ENCODE measurements at places on chromosomes 1 and 21.

DNA sequence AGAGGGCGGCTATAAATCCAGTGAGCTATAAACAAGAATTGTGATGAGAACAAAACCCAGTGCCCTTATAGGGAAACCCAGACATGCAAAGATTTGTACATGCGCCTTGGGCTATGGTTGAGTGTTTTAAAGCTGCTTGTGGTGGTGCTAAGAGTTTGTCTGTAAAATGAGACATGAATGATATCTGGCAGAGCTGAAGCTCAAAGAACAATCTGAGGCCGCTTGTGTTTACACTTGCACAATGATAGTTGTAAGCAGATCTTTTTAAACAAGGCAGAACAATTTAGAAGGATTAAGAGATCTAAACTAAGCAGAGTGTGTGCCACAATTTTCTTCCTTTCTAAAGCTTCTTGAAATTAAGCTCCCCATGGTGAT is 80.4 kb upstream of the ADAMTS5 start:
- no peak for DNase-seq

DNA sequence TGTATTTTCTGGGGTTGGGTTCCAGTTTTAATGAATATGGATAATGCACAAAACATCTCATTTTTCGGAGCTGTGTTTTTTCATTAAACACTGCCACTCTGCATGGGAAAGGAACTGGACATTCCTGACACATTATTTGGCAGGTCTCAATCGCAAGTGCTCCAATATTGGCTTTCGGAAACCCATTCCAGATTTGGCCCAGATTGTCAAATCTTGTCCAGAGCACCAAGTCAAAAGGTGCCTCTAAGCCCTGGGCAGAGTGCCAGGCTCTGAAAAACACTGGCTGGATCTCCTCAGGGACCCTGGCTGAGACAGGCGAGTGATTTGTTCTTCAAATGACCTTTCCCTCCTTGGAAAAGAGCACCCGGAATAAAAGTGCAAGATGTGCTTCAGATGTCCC is 68.4 kb upstream of the MRPS6 start:
- DNase-seq, result no peak

DNA sequence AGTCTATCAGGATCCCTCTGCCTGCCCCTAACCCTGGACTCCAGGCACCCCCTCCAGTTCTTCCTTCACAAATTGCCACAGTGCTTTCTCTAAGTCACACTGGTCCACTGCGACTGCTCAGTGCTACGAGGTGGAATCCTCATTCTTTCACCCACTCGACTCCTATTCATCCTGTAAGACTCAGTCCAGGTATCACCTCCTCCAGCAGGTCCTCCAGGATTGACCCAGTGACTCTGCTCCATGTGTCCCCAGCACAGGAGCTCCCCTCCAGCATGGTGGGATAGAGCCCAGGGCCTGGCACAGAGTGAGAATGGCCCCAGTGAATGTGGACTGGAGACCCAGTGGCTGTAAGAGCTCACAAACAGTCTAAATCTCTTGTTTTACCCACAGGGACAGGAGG is 45.5 kb upstream of the WNT4 start:
- DNase-seq, result no peak

DNA sequence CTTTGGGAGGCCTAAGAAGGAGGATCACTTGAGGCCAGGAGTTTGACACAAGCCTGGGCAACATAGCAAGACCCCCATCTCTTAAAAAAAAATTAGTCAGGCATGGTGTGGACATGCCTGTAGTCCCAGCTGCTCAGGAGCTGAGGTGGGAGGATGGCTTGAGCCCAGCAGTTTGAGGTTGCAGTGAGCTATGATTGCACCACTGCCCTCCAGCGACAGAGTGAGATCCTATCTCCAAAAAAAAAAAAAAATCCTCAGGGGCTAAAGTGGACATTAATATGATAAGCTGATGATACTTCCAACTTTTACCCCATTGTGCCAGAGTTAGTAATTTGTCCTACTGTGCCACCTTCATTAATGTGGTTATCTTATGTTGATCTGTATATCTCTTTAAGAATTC is 327.8 kb upstream of the FMN2 start:
- no peak for DNase-seq

DNA sequence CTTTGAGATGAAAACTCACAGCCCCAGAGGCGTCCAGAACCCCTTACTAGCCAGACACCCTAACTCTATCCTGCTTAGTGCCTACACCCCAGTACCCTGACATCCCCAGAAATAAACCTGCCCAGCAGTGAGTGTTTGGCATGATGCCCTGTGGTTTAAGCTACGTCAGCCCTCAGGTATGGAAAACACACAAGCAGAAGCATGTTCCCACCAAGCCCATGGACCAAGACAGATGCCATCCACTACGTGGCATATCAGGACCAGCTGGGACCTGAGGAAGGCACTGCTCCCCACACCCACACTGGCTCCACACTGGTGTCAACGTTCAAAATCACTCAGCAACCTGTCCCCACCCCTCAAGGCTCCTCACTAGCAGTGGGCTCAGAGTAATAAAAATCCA is 116.4 kb downstream of the SYT2 start:
- no peak for DNase-seq

GRCh38 chr1:62013264-62013663 is 181.4 kb upstream of the L1TD1 start:
- DNase-seq, result no peak

- no peak for DNase-seq
These were observed 153.4 kb downstream of the PBX1 start for GRCh38 chr1:164712131-164713036.

GRCh38 chr21:32055305-32055704 is 182.5 kb downstream of the HUNK start:
- no peak for DNase-seq

- no peak for DNase-seq
These were observed 53.6 kb downstream of the PEX14 start for GRCh38 chr1:10528066-10529014.

DNA sequence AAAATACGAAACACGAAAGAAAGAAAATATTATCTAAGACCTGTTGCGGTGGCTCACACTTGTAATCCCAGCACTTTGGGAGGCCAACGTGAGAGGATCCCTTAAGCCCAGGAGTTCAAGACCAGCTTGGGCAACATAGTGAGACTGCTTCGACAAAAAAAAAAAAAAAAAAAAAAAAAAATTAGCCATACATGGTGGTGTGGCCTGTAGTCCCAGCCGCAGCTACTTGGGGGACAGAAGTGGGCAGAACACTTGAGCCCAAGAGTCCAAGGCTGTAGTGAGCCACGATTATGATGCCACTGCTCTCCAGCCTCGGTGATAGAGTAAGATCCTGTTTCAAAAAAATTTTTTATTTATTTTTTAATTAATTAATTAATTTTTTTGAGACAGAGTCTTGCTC is 1.5 kb upstream of the RAB13 start:
- no peak for DNase-seq

DNA sequence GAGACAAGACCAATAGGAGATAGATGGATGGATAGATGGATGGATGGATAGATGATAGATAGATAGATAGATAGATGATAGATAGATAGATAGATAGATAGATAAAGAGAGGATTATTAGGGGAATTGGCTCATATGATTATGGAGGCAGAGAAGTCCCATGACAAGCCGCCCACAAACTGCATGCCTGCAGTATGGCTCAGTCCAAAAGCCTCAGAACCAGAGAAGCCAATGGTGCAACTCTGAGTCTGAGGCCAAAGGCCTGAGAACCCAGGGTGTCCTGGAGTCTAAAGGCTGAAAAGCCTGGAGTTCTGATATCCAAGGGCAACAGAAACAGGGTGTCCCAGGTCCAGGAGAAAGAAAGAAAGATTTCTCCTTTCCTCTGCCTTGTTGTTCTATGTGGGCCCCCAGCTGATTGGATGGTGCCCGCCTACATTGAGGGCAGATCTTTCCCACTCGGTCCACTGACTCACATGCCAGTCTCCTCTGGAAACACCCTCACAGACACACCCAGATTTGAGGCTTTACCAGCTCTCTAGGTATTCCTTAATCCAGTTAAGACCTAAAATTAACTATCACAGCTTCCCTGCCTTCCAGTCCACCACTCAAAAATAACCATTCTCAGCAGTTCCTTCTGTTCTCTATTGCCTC is 39.6 kb upstream of the IRF2BP2 start:
- DNase-seq, result no peak

DNA sequence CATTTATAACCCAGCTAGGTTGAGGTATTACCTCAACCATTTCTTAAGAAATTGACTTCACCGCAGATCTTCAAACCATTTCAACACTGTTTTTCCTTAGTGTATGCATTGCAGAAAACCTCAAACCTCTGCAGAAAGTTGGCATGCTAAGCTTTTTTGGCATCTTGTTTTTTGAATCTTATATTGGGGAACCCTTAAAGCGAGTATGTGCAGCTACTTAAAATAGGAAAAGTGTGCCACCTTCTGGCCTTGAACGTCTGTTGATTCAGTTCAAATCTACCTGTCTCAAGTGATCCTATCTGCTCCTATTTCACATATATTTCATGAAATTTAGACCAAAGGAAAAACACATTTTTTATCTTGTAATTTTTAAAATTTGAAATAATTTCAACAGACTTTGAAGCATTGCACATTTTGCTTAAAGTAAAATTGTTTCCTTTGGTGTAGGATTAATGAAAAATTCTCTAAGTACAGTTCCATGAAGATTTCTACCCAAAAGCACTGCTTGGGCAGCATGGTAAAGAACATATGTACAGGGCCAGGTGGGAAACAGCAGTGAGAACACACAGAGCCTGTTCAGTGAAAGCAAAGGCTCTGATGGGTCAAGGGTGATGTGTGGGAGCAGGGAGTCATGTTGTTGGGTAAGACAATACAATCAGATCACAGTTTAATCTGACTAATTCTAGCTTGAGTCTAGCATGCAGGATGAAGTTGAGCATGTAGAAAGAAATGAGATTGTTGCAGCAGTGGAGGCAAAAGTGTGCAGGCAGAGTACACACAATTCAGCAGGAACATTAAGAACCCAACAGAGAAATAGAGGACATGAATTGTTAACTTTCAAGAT is 17.2 kb downstream of the HENMT1 start:
- DNase-seq, result peak; percentile 49

GRCh38 chr1:207831517-207832327 is 79.2 kb downstream of the CD34 start:
- no peak for DNase-seq

DNA sequence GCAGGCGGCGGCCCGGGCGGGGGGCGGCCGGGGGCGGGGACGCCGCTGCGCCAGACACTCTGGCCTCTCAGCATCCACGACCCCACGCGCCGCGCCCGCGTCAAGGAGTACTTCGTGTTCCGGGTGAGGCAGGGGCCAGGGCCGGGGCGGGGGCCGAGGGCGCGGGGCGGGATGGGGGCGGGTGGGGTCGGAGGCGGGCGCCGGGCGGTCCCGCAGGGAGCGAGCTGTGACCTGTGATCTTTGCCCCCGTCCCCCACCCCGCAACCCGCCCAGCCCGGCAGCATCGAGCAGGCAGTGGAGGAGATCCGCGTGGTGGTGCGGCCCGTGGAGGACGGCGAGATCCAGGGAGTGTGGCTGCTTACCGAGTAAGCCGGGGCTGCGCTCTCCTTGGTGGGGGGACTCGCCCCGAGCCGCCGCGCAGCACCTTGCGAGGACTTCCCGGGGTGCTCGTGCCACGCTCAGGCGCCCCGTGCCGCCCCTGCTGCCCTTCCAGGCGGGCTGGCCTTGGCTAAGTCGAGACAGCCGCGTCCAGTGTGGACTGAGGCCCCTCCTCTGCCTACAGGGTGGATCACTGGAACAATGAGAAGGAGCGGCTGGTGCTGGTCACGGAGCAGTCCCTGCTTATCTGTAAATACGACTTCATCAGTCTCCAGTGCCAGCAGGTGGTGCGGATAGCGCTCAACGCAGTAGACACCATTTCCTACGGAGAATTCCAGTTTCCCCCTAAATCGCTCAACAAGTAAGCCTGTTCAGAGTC is 514 bp downstream of the TPRG1L start:
- no peak for DNase-seq

GRCh38 chr1:186194107-186194756 is 180.8 kb downstream of the TPR start:
- DNase-seq, result no peak

- no peak for DNase-seq
These were observed 105.6 kb downstream of the LRRC7 start for GRCh38 chr1:69673321-69673720.

DNA sequence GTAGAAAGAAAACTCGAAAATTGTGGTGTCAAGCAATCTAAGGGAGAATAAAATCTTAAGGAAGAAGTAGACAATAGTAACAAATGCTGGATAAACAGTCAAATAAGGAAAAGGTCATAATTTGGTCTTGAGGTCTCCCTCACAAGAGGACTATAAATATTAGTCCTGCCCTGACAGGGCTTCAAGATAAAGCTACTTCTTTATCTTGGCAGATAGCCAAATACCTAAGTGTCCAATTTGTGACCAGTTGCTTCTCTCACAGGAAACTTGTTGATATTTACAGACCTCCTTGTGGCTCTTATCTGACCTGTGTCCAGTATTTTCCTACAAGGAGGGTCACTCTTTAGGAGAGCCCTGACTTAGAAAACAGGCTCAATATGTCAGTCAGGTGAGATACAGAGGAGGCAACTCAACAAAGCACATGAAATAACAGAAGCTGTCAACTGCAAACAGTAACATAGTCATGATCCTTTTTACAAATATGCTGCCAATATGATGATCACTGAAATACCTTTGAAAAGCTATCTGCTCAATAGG is 88.8 kb downstream of the TNNI3K start:
- no peak for DNase-seq
